Stimulated activated CD4-positive, alpha-beta T cell treated with anti-CD3 and anti-CD28 coated beads, Interleukin-1b, Interleukin-23, amount 100 ng/mL, for 24 hours (primary cell): ENCODE measurements at places on chromosomes 6 and 20.
A peak's percentile ranks its signal among the peaks of the same experiment; 100 is the strongest.

DNA sequence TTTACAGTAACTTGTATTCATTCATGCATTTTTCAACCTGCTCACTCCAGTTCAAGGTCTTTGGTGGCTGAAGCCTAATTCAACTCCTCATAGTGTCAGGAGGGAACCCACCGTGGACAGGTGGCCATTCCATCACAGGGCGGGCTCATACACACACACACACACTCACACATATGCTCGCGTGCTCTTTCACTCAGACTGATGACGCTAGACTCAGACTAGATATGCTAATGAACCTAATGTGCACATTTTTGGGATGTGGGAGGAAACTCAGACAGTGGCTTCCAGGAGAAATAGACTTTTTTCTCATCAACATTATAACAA, 56.7 kb downstream of the TRIM27 start:
- DNase-seq: no peak

DNA sequence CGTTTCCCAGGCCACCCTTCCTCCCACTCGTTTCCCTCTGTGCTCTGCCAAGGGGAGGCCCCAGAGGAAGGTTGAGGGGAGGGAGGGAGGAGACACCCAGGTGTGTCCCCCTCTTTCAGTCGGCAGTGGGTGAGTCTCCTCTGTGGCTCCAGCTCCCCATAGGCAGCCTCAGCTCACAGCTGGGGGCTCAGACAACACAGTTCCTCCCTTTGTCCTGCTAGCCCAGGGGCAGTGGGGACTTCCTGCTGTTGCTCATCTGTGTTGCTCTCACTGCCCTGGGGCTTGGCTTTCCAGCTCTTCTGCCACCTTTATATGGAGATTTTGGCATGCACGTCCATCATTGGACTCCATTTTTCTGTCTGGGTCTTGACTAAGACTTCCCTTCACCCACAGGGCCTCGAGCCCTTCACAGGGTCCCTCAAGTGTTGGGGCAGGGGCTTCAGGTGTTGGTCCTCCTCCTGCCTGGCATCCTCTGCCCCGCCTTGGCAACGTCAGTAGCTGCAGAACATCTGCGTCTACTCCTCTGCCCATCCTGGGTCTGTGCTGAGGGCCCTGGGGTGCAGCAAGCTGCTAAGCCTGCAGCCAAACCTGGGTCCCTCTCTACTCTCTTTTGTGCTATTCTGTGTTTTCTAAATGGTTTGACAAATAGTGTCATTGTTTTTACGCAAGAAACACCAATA, 190.6 kb upstream of the PMEPA1 start:
- no peak for DNase-seq

- DNase-seq: no peak
These were observed 254.4 kb downstream of the NRN1 start for GRCh38 chr6:5752391-5752680.

DNA sequence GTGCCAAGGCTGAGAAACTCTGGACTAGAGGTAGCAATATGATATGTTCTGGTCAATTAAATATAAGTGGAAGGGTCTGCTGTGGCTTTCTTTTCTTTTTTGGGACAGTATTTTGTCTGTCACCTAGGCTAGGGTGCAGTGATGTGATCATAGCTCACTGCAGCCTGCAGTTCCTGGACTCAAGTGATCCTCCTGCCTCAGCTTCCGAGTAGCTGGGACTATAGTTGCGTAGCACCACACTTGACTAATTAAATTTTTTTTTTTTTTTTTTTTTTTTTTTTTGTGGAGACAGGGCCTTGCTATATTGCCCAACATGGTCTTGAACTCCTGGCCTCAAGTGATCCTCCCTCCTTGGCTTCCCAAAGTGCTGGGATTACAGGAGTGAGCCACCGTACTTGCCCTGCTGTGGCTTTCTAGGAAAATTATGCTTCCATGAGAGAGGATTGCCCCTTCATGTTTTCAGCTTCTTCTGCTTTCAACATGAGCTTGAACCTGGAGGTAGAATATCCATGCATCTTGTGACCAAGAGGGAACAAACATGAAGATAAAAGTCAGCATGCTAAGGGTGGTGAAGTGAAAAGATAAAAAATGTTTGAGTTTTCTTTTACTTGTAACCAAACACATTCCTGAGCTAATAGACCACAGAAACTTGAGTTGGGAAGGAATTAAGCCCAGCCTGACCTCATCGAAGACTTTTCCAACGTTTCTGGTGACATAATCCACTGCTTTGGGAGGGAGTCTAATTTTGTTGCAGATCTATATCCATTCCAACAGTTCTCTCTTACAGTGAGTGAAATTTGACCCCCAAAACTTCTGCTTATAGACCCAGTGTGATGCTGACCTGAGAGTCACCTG, 75.1 kb downstream of the CARMIL1 start:
- DNase-seq: no peak

DNA sequence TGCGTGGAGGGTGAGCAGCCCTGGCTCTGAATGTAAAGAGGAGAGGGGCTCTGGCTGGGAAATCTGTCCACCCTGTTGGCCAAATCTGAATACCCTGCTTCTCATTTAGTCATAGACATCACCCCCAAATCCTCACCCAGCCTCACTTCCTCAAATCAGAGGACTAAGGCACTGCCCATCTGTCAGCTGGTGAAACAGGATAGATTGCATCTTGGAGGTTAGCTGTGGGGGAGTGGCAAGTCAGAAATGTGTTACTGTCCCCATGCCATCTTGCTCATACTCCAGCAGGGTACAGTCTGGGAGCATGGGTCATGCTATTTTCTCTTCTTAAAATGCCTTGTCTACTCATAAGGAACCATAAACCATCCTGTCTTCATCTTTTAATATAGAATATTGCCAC, 9.5 kb upstream of the DTNBP1 start:
- no peak for DNase-seq

- no peak for DNase-seq
These were observed 95.4 kb upstream of the CEP85L start for GRCh38 chr6:118746825-118747174.

GRCh38 chr6:9942131-9942530, 472.7 kb downstream of the TFAP2A start:
- DNase-seq: no peak

GRCh38 chr6:166488076-166488685, 98.3 kb downstream of the RAMACL start:
- DNase-seq: peak; percentile 33

- no peak for DNase-seq
These were observed 338.2 kb downstream of the SOX4 start for GRCh38 chr6:21931641-21932335.

- DNase-seq: no peak
These were observed 2.0 kb upstream of the DUSP22 start for GRCh38 chr6:290111-290922.

GRCh38 chr6:81625216-81625615, 127.3 kb downstream of the TENT5A start:
- DNase-seq: no peak

GRCh38 chr6:129203190-129203900, 320.4 kb downstream of the LAMA2 start:
- DNase-seq: no peak

- no peak for DNase-seq
These were observed 100.1 kb upstream of the CCDC28A start for GRCh38 chr6:138673346-138674014.

DNA sequence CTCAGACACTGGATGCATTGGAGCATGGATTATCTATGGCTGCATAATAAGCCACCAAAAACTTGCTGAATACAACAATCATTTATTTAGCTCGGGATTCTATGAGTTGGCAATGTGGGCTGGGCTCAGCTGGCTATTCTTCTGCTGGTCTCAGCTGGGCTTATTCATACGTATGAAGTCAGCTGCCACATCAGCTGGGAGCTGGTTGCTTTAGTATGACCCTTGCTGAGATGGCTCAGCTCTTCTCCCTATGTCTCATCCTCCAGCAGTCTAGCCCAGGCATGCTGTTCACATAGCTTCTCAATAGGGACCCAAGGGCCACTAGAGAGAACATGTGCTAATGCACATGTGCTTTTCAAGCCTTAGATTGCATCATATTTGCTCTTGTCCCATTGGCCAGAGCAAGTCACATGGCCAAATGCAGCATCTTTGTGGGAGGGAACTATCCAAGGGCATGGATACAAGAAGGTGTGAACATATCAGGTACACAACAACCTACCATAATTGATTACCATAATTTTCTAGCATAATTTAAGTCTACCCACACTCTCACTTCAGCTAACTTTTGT, 444.6 kb downstream of the KIF16B start:
- no peak for DNase-seq

DNA sequence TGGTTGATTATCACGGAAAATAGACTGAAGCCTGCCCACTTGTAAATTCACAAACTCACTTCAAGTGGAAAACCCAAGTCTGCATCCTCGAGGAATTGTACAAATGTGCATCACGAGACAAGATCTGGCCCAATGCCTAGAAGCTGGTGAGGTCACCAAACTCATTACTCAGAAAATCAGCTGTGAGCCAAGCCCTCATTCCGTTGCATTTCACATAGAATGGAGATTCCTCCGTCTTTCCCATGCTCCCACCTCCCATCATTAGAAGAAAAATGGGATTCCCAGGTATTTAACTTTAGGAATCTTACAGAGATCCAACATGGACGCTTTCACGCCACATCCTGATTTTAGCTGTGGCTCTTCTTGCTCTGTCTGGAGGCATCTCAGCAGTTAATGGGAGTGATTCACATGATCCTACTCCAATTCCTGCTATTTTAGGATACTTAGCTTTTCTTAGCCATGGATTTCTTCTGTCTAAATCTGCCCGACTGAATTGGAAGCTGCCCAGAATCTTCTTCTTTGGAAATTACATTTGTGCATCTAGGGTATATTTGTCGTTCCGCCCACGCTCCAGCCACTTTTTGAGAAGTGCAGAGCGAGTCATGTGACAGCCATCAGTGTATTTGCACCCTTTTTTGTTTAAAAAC, 68.7 kb upstream of the STMND1 start:
- DNase-seq: no peak

DNA sequence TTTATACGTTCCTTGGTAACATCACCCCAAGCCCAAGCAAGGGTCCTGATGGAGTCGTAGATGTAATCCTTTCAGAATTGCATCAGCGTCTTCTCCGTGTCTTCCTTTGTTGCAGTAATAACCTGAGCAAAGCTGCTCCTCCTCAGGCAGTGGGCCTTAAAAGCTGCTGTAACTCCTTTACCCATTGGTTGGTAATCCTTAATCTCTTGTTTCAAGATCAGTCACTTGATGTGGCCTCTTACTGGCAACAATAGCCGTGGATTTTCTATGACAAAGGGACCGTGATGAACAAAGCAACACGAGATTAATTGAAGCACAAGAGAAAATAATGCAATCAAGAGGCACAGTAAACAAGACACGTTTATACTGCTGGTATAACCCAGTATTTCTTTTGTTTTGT, 44.6 kb downstream of the ALDH5A1 start:
- no peak for DNase-seq

- no peak for DNase-seq
These were observed 72.6 kb upstream of the ZNF184 start for GRCh38 chr6:27545271-27546046.

- no peak for DNase-seq
These were observed 25.2 kb downstream of the FBXO30 start for GRCh38 chr6:145789443-145789842.

DNA sequence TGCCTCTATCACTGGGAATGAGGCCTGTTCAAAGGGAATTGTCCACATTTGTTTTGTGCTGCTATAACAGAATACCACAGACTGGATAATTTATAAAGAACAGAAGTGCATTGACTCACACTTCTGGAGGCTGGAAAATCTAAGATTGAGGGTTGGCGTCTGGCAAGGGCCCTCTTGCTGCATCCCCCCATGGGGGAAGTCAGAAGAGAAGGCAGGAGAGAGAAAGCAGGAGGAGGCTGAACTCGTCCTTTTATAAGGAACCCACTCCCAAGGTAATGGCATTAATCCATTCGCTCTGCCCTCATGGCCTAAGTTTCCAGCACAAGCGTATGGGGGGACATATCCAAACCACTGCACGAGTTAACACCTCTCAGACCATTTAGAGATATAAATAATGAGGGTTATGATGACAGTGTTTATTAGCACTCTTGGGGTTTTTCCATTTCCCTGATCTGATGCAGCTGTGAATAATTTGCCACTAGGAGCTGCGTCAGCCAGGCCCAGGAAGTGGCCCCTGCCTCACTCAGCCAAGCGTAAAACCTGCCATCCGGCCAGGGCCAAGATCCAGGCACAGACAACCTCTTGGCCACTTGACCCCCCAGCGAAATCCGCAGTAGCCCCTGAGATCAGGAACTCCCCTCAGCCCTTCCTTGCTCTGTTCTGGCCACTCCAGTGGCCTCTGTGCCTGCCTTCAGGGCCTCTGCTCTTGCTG, 14.2 kb upstream of the SLCO4A1 start:
- no peak for DNase-seq

DNA sequence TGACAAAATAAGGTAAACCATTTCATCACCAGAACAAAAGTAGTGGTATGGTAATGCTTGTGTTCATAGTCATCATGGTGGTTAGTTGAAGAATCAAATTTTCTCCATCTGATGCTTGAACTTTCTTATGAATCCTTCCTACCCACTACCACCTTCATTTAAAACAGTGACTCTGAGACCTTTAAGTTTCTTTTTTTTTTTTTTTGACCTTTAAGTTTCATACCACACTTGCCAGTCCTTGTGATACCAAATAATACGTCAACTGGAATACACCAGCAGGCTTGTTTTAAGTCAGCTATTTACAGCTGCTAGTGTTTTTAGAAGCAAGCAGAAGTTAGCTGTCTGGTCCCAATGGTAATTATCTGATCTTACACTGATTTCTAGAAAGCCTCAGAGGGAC, 413.4 kb upstream of the SOX4 start:
- DNase-seq: no peak

- DNase-seq: no peak
These were observed 244.2 kb downstream of the RFPL4B start for GRCh38 chr6:112591329-112591728.

GRCh38 chr6:121450242-121450641, 14.8 kb downstream of the GJA1 start:
- DNase-seq: no peak

- DNase-seq: no peak
These were observed 34.7 kb upstream of the HAO1 start for GRCh38 chr20:7974785-7975435.

- no peak for DNase-seq
These were observed 27.4 kb upstream of the ABT1 start for GRCh38 chr6:26569433-26569764.

DNA sequence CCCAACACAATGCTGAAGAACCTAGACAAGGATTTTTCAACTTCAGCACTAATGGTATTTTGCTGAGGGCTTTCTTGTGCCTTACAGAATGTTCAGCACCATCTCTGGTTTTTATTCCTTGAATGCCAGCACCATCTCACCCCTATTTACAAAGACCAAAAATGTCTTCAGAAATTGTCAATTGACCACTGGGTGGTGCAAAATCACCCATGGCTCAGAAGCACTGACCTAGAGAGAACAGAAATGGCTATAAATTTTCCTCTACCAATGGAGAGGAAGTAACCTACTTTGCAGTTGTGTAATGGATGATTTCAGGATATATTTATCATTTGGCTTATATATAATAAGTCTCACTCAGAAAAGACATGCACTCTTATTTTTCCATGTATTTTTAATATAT, 431.0 kb upstream of the IRAK1BP1 start:
- no peak for DNase-seq

GRCh38 chr6:137414599-137414998, 79.6 kb downstream of the OLIG3 start:
- DNase-seq: no peak
